Fibroblast of the aortic adventitia (primary cell): ENCODE measurements at places on chromosomes 5 and 9.

DNA sequence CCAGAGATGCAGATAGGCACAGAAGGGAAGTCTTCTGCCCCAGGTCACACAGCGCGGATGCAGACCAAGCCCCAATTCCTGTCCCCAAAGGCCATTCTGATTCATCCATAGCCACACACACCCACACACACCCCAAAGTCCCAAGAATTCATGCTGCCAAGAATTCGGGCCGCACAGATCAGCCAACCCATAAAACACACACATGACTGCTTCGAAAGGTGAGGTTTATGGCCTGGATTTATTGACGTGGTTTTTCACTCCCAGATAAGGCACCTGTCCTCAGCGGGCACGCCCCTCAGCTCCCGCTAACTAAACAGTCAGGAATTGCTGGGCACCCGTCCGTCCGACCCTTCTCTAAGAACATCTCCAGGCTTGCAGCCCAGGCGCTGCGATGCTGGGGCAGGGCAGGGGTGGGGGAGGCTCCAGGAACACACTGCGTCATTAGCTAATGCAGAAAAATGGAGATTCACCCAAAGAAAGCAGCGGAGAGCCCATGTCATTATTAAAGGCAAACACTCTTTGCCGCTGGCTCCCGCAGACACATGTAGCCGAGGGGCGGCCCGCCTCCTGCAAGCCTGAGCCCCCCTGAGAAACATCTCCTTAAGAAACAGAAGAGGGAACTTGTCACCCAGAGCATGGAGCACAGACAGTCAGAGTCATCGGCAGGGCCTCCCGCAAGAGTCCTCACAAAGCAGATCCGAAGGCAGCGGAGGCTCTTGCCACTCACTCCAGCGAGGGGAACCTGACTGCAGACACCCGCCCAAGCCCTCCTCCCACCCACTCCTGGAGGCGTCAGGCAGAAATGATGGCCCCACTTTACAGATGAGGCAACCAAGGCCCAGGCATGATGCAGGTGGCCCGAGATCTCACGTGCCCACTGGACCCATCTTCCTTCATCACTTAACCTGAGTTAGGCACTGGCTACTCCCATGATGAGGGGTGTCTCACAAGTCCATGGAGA, 19.9 kb downstream of the VAV2 start:
- DNase-seq, result no peak

DNA sequence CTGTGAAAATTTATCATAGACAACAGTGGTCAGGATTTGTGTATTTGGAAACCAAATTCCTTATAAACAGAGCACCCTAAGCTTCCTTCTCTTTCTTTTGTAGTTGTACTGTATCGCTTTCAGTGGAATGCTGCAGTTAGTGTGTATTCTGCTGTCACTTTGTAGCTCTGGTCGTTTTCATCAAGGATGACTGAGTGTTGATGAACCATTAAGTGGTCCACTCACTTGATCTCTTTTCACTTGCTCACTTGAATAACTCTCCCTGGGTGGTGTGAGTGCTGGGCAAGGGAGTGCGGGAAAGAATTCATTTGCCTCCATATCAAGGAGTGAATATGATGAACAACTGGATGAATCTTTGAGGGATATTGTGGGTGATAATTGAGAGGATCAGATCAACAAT, 1225.7 kb upstream of the WWC1 start:
- no peak for DNase-seq

GRCh38 chr5:139051392-139051791, 146.8 kb downstream of the SIL1 start:
- peak; percentile 27 for DNase-seq

GRCh38 chr9:136845465-136846260, 3.4 kb downstream of the AJM1 start:
- DNase-seq, result no peak

DNA sequence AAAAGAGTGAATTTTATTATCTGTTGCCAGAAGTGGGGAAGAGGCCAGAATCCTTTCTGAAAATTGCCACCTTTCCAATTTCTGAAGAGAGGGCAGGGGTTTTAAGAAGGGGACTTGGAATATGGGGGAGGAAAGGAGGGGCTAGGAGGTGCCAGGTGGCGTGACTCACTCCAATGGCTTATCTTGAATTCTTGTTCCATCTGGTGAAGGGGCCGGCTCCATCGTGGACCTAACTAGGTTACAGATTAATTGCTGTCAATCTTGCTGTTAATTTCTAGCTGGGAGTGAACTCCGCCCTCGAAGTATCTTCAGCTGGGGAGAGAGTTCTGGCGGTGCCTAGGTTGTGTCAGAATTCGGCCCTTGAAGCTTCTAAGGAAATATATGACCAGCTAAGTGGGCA, 138.7 kb downstream of the YTHDC2 start:
- DNase-seq, result no peak

- DNase-seq, result no peak
Observed at GRCh38 chr9:5552301-5552700, 42.0 kb downstream of the PDCD1LG2 start.

DNA sequence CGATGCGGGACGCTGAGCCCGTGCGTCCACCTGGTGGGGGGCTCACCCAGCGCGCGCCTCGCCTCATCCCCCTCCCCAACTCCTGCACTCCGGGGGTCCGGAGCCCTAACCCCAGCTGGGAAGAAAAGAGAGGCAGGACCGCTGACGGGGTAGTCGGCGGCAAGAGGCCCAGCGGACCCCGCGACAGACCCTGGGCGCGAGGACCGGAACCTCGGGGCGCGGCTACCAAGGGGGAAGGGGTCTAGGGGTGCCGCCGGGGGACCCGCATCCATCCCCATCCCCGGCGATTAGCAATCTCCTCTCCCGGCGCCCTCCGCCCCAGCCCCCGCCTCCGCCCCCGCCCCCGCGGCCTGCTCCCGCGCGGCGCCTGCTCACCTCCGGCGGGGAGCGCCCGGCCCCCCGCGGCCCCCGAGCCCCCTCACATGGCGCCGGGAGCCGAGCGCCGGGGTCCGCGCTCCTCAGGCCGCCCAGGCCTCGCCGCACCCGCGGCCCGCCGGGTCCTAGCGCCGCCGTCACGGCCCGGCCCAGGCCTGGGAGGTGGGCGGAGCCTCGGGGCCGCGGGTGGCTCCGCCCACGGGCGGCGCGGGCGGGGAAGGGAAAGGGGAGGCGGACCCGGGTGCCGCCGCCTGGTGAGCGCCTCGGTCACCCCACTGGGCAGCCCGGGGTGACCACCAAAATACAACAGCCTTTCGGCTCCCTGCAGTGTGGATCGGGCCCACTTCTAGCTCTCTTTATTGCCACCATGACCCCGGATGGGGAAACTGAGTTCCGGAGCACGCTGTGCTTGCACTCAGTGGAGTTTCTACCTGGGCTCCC, at the start of gene ST6GALNAC6:
ST6GALNAC6 (minus strand) TSS at position 476 of the 816 bp plus-strand sequence. CDS start 1,622 bp downstream, outside the sequence.
- DNase-seq, result peak; percentile 62

- DNase-seq, result no peak
Observed at GRCh38 chr5:140147460-140147859, 21.7 kb downstream of the IGIP start.

- no peak for DNase-seq
Observed at GRCh38 chr9:128362774-128363173, 8.4 kb upstream of the URM1 start.

- DNase-seq, result no peak
Observed at GRCh38 chr9:115115117-115115880, 2.7 kb downstream of the TNC start.

DNA sequence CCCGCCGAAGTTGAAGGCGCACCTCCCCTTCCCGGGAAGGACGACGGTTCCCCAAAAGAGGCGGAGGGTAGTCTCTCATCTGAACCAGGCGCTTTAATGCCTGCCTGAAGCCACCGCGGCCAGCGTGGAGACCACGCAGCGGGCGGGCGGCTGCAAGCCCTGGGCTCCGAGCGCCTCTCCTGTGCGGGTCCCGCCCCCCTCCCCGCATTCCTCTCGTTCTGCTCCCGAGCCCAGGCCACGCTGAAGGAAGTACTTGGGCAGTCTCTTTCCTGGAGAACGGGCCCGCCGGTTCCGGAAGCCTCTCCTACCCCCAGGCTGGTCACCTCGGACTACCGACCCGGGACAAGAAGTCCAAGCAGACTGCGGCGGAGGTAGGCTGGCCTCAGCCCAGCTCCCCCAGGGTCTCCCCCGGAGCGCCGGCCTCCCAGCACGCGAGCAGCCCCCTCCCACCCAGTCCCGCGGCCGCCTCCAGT, 571 bp downstream of the PPIC start:
- peak; percentile 45 for DNase-seq

DNA sequence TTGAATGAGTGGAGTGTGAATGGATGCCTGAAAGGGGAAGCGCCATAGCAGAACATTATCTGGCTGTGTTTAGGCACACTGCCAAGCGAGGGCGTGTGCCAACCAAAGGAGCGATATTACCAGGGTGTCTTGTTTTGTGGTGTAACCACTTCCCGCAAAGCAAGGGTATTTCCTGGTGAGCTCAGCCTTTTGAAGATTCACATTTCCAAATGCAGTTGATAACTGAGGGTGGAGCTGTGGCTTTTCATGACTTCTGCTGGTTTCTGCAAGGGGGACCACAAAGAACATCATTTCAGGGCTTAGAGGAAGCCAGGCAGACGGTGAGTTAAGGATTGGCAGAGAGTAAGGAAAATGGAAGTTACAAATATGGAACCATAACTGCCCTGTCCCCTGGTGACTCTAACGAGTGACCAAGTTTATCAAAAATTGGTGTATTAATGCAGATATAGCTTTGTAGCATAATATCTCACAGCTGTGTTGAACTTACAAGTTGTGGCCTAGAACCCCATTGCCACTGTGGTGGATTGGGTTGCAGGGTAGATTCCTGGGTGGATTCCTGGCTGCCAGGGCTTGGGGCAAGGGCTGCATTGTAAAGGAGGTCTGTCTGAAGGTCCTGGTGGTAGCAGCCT, 71.4 kb downstream of the RALGPS1 start:
- peak; percentile 71 for DNase-seq

- DNase-seq, result no peak
Observed at GRCh38 chr5:3342271-3343100, 253.1 kb upstream of the IRX1 start.

DNA sequence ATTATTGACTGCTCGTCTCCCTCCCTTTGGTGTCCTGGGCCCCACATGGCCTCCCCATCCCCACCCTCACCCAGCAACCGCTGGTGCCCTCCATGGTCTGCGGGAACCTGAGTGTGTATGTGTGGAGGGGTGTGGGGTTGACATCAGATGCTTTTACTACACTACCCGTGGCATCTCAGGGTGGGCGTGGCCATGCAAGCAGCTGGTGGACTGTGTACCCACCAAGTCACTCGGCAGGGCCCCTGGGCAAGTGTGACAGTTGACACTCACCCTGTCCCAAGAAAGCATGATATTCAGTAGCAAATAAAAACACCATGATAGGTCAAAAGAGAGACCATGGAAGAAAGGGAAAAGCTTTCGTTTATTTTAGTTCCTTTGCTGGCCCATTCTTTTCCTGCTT, 7.4 kb upstream of the NXNL2 start:
- no peak for DNase-seq

DNA sequence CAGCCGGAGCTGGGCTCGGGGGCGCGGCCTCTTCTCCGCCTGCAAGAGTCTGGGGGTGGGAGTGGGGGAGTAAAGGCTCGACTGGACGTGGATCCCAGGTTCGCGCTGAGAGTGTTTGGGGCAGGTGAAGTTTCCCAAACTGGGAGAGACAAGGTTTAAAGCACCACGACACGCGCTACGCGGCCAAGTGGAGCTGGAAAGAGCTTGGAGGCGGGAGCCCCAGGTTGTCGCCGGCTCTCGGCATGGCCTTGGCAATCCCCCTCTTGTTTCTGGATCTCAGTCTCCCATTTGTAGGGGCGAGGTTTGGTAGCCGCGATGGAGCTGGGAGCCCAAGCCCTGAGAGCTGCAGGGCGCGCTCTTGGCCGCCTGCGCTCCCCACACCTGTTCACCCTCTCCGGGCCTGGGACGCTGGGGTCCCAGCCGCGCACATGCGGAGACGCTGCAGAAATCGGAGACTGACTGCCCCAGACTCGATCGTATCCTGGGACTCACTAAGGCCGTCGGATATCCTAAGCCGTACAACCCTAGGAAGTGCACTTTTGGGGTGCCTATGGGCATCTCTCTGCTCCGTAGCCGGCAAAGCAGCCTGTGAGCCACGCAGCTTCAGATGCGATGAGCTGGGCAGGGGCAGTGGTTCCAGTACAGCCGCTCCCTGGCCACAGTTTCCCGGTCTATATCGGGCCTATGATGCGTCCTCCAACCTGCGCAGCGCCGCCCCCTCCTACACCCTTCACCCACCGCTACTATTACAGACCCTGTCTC, 937 bp downstream of the TMOD1 start:
- DNase-seq, result no peak

- no peak for DNase-seq
Observed at GRCh38 chr9:22919423-22919822, 472.8 kb downstream of the DMRTA1 start.

DNA sequence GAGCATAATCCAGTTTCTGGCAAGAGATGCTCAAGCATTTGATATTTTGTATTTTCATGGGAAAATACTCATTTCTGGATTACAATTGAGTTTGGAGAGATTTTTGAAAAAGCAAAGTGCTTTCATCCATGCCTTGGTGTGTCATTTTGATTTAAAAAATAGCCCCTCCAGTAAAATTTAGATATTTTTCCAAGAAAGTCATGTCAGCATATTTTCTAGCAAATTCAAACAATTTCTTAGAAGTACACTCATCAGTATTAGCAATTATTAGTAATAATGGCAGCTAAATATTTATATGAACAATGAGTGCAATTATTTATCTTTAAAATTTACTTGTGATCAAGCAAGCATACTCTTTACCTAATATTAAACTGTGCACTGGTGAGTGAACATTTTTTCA, 102.2 kb upstream of the TMEM161B start:
- DNase-seq, result no peak

DNA sequence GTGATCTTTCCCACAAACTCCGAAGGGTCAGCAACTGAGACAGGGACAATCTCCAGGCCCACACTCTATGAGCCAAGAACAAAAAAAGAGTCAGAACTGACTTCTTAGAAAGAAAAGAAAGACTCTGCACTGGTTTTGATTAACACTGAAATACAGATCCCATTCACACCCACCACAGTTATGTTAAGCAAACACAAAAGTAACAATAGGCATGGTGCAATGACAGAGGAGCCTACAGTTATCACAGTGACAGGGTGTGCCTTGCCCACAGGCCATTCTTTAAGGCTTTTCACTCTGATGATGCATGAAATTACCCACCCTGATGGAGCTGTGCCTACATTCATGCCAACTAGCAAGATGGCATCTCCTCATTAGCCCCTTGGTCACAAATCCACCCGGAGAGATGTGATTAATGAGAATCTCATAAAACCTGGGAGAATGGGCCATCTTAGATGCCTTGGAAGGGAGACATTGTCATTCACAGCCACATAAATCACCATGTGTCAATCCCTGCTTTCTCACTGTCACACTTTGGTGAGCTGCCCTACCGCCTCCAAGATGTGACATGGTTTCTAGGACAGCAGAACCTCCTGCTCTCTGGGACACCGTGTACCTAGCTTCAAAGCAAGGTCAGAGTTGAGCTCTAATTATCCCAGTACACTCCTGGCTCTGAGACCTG, 27.6 kb upstream of the FSTL4 start:
- DNase-seq, result no peak

- peak; percentile 75 for DNase-seq
Observed at GRCh38 chr9:110217656-110218099, 9.7 kb upstream of the C9orf152 start.

- peak; percentile 47 for DNase-seq
Observed at GRCh38 chr5:177455036-177455660, 8.5 kb downstream of the PRR7 start.
